ENCODE measurements at places on chromosomes 3 and 15.

DNA sequence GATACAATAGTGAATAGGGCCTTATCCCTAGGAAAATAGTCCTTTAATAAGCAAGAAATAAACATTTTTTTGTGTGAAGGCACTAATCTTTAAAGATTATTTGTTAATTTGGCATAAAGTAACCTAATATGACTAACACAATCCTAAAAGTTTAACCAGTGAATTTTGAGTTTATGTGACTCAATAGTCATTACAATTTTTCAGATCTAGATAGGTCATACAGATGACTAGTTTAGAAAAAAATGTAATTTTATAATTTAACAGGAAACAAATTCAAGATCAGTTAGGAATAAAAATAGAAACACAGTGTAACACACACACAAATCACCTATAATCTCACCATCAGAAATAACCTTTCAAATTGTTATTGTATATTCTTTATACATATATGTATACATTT is 620.7 kb upstream of the ALCAM start:
- DNase-seq = no peak

GRCh38 chr3:10192953-10193691 is 28.4 kb downstream of the IRAK2 start:
- no peak for DNase-seq

- DNase-seq = no peak
Measured at GRCh38 chr3:101847328-101847727, 2.0 kb upstream of the NFKBIZ start.

- no peak for DNase-seq
Measured at GRCh38 chr3:122941228-122942206, 86.0 kb downstream of the SEMA5B start.

- no peak for DNase-seq
Measured at GRCh38 chr3:25040748-25041147, 387.3 kb upstream of the RARB start.

DNA sequence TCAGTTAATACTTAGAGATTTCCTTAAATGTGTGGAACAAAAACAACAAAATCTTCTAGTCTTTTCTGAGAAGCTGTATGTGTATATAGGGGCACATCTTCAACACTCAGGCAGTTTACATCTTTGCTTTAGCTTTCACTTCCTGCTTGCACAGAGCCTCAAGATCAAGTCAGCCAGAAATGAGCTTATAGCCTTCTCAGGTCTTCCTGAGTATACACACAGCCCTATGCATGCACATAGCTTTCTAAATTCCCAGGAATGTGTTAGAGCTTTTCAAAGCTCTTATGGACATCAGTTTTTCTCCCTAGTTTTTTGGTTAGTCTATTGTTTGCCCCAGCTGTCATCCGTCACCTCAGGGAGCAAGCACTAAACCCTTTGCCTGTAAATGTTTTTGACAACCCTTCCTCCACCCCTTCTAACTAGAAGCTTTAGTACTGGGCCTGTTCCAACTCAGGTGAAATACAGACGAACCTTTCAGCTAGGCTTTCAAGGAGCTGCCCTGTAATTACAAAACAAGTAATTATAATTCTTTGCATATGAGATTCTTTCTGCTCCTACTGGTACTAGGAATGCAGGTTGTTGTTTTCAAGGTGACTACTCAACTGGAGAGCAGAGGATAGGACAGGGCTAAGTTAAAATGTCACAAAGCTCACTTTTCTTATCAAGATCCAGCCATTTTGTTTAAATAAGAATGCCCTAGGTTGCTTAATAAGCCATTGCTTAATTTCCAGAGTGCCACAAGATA is 22.6 kb upstream of the MTMR10 start:
- no peak for DNase-seq

GRCh38 chr3:119790369-119790768 is 8.5 kb downstream of the NR1I2 start:
- DNase-seq = no peak

DNA sequence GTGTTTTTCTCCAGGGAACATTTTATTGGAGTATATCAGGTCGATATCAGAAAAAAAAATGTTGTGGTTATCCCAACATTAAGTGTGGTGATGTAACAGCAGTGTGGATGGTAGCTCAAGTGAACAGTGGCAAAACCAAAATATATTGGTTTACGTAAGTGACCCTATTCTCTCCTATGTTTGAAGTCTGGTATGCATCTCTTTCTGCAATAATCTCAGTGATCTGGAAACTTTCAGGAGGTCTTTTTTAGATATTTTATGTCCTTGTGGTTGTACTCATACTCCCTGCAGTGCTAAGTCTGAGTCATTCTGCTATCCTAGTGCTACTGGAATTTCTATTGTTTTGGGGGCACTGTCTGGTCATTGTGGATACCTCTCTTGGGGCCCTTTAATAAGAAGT is 137.9 kb downstream of the SNRPN start:
- DNase-seq = no peak

DNA sequence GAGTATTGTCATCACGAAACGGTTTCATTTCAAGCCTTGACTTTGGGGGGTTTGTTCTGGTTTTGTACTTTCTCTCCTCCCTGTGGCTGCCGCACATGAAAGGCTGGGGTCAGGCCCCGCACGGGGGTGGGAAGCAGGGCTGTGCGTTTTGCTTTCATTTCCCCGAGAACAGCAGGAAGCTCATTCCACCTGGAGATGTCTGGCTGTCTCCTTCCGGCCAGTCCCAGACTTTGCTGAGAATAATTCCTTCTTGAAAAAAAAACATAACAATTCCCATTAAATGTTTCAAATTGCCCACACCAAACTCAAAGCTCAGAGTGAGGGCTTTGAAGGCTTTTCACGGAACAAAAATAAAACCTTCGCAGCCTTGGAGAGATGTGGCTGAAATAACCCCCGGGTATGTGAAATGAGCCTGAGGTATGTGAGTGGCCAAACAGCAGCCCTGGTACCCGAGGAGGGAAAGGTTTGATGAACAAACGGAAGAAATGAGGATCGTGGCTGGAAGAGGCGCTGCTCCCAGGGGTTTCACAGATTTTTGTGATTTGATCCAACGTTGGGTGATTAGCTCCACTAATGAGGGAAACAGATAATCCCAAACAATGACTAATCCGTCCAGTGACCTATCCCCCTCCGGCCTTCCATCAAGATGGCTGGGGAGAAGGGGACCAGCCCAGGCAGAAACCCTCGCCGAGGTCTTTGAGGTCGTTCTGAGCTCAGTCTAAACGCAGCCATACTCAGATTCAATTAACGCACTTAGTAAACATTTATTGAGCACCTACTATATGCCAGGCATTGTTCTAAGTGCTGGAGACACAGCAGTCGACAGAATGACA is 126.9 kb upstream of the MEF2A start:
- no peak for DNase-seq

GRCh38 chr3:130779486-130779885 is 32.9 kb upstream of the PIK3R4 start:
- DNase-seq = no peak

GRCh38 chr3:122088531-122088930 is 33.4 kb downstream of the CD86 start:
- no peak for DNase-seq

DNA sequence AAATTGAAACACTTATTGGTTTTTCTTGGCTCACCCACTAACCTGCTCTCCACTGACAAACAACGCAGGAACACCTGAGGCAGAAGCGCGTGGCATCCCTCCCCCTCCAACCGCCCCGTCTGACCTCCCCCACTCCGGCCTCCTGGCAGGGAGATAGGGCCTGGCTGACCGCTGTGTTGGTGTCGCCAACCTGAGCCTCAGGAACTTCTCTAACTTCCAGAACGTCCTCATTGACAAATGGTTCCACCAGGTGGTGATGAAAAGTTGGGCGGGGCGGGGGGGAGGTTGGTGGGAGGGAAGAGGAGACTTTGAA is 22.8 kb downstream of the IL17RD start:
- no peak for DNase-seq

- DNase-seq = no peak
Measured at GRCh38 chr15:32981536-32981935, 213.0 kb downstream of the FMN1 start.

Data from OCI-M1 (cell line).